ENCODE measurements at places on chromosomes 1 and 21. TPM values are rescaled to one million over a fixed set of nuclear protein-coding genes. Genes with fewer than 3 reads are reported as not detected.

GRCh38 chr1:156515956-156516355 lies 15.4 kb upstream of the MEF2D start:
- H3K27me3 ChIP-seq = no peaks in the 10 kb centered on the region
- H3K4me1 ChIP-seq = no peaks in the 10 kb centered on the region
- no peak overlapping the region for H3K27ac ChIP-seq
- DNase-seq = no peak
- no peak overlapping the region for H3K4me3 ChIP-seq
- no peaks in the 10 kb centered on the region for H3K36me3 ChIP-seq

- no peak overlapping the region for H3K27ac ChIP-seq
- DNase-seq = no peak
- H3K4me1 ChIP-seq = no peaks in the 10 kb centered on the region
- no peaks in the 10 kb centered on the region for H3K27me3 ChIP-seq
- H3K36me3 ChIP-seq = no peaks in the 10 kb centered on the region
These were observed 29.4 kb downstream of the SNX27 start for GRCh38 chr1:151641229-151641628.

DNA sequence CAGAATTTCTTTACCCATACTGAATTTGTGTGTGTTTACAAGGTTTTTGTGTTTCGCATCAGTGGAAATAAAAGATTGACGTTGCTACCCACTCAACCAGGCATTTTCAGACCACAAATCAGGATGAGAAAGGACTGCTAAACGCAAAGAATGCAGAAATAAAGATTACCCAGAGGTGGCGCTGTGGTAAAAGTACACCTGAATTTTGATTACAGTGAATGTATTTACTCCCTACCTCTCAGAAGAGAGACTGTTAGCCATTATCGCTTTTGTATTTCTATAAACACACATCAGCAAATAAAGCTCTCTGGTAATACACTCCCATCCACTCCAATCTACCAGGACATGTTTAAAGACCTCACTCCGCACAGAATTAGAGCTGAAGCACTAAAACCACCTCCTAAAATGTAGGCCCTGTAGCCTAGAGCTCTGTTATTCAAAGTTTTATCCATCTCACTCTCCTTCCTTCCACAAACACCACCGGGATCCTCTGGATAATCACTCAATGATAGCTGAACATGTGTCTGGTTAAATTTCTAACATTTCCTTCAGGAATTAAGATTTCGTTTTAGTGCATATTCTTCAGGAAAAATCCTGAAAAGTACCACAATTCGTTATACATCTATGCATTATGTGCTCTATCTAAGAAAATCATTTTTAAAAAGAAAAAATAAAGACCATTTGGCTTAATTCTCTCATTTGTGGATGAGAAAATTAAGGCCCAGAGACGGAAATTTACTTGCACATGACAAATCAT lies 2.5 kb upstream of the LMO4 start:
- no peaks in the 10 kb centered on the region for H3K27me3 ChIP-seq
- no peaks in the 10 kb centered on the region for H3K36me3 ChIP-seq
- peak; percentile 38 for DNase-seq
- H3K4me1 ChIP-seq = peaks cover 10% of the 10 kb centered on the region

DNA sequence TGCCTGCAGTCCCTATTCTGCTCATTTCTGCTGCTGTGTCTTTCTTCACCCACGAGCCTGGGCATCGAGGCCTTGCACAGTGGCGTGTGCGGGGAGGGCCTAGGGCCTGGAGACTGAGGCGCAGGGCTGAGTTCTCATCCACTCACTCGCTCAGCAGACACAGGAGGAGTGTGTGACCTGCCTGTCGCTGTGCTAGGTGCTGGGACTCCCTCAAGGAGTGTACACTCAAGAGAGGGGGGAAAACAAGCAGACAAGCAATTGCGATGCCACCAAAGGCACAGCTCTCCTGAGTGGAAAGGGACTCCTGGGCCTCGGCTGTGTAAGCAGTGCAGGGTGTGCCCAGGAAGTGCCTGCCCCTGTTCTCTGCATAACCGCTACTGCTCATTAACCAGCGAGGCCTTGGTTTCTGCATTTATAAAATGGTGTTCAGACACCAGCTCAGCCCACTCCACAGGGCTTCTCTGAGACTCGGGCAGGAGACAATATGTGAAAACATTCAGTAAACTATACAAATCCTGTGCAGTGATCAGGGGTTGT lies 4.2 kb downstream of the RD3 start:
- no peak overlapping the region for H3K4me3 ChIP-seq
- no peaks in the 10 kb centered on the region for H3K27me3 ChIP-seq
- no peaks in the 10 kb centered on the region for H3K4me1 ChIP-seq

DNA sequence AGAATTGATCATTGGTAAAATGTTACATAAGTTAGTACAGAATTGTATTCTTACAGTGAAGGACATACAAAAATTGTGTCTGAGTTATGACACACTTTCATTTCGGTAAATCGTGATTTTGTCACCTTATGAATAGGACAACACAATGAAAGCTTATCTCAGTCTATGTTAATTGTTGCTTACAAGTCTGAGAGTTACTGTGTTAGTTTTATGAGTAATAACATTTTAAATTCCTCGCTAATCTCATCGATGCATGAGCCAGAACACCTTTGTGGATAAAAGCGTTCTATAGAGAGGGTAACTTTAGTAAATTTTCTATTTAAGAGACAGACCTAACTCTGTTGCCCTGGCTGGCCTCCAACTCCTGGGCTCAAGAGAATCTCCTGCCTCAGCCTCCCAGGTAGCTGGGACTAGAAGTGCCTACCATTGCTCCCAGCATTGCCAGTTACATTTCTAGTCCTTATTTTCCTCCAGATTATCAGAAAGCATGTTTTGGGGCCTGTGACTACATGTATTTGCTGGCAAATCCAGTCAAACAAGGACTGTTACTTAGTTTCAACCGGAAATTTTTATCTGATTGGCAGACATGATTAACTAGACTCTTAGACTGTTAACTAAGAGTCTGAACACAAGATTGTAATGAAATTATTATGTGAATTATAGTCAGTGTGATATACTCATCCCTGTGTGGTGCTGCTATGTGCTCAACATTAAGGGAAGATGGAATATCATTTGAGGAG lies 3.0 kb downstream of the PRRC2C start:
- H3K36me3 ChIP-seq = peaks cover 3% of the 10 kb centered on the region
- H3K27ac ChIP-seq = no peak overlapping the region
- no peak for DNase-seq
- H3K4me3 ChIP-seq = no peak overlapping the region
- peaks cover 70% of the 10 kb centered on the region for H3K4me1 ChIP-seq
- no peaks in the 10 kb centered on the region for H3K27me3 ChIP-seq

GRCh38 chr1:81050390-81050789 lies 750.3 kb upstream of the ADGRL2 start:
- no peaks in the 10 kb centered on the region for H3K36me3 ChIP-seq
- H3K27ac ChIP-seq = no peak overlapping the region
- no peak for DNase-seq
- no peak overlapping the region for H3K4me3 ChIP-seq
- H3K4me1 ChIP-seq = no peaks in the 10 kb centered on the region
- no peaks in the 10 kb centered on the region for H3K27me3 ChIP-seq

DNA sequence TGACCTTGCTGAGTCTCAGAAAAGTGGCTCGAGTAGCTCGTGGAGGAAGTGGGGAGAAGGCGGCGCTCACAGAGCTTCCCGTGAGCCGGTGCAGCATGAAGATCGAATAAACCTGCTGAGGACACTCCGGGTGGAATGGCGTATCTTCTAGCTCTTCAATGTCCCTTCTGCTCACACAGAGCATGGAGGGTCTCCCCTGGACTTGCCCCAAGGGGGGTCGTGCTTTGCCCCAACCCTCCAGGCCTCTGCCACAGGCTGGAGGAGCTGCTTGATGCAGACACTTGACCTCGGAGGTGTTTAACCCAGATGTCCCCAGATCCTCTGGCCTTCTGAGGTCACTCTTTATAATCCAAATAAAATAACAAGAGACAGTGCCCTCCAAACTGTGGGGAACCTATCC lies 2.2 kb upstream of the KRTAP10-12 start:
- H3K4me1 ChIP-seq = no peaks in the 10 kb centered on the region
- no peak for DNase-seq
- no peaks in the 10 kb centered on the region for H3K36me3 ChIP-seq
- H3K27me3 ChIP-seq = peaks cover 3% of the 10 kb centered on the region

DNA sequence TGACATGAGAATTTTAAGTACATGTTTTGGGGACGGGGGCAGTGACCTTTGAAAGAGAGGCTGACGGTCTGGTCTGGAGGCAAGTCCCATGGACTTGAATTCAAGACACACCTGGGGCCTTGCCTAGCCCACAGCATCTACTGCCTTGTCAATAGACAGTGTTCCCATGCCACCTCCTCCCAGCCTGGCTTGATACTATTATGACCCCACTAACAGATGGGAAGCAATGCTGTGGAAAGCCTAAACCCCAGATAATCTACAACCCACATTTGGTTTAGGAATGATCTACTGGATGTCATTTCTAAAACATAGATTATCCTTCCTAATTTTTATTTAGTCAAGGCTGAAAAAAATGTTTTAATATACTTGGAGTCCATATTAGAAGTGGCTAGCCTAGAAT lies 17.8 kb upstream of the NFASC start:
- no peaks in the 10 kb centered on the region for H3K36me3 ChIP-seq
- H3K27ac ChIP-seq = no peak overlapping the region

- H3K27ac ChIP-seq = no peak overlapping the region
- H3K27me3 ChIP-seq = no peaks in the 10 kb centered on the region
- H3K4me1 ChIP-seq = no peaks in the 10 kb centered on the region
- no peak overlapping the region for H3K4me3 ChIP-seq
- no peak for DNase-seq
These were observed 31.7 kb downstream of the OR13G1 start for GRCh38 chr1:247647864-247648263.

GRCh38 chr1:109942434-109942833 lies 31.8 kb downstream of the CSF1 start:
- H3K4me1 ChIP-seq = no peaks in the 10 kb centered on the region
- H3K27me3 ChIP-seq = peaks cover 2% of the 10 kb centered on the region
- no peak for DNase-seq
- H3K27ac ChIP-seq = peak overlapping the region; percentile 6

DNA sequence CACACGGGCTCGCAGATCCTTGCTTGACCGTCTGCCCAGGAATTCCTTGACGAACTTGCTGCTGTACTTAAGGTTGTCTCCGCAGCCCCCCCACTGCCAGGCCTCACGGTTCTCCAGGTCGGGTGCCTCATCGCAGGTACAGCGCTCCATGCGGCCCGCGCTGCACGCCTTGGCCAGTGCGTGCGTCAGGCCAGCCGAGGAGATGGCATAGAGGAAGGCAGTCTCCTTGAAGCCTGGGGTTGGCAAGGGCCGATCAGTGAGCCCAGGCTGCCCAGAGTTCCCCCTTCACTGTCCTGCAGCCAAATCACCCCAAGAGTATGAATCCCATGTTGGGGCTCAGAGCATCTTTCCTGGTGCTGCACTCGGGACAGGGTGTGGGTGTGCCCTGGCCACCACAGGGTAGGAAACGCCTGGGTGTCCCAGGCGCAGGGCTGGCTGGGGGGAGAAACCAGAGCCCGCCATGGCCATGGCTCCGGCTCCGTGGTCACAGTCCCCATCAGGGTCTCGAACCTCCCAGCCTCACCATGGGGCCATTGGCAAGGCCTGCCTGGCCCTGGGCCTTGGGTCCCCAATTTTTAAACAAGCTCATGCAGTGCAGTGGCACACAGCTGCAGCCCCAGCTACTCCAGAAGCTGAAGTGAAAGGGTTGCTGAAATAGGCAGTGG lies 23.4 kb downstream of the WNT9A start:
- H3K27me3 ChIP-seq = no peaks in the 10 kb centered on the region
- H3K4me3 ChIP-seq = no peak overlapping the region
- no peaks in the 10 kb centered on the region for H3K4me1 ChIP-seq
- no peak overlapping the region for H3K27ac ChIP-seq
- H3K36me3 ChIP-seq = no peaks in the 10 kb centered on the region
- no peak for DNase-seq

GRCh38 chr1:61742620-61743430 lies 545 bp downstream of the PATJ start:
- peaks cover 8% of the 10 kb centered on the region for H3K4me1 ChIP-seq
- no peak for DNase-seq
- no peaks in the 10 kb centered on the region for H3K36me3 ChIP-seq
- no peak overlapping the region for H3K27ac ChIP-seq

DNA sequence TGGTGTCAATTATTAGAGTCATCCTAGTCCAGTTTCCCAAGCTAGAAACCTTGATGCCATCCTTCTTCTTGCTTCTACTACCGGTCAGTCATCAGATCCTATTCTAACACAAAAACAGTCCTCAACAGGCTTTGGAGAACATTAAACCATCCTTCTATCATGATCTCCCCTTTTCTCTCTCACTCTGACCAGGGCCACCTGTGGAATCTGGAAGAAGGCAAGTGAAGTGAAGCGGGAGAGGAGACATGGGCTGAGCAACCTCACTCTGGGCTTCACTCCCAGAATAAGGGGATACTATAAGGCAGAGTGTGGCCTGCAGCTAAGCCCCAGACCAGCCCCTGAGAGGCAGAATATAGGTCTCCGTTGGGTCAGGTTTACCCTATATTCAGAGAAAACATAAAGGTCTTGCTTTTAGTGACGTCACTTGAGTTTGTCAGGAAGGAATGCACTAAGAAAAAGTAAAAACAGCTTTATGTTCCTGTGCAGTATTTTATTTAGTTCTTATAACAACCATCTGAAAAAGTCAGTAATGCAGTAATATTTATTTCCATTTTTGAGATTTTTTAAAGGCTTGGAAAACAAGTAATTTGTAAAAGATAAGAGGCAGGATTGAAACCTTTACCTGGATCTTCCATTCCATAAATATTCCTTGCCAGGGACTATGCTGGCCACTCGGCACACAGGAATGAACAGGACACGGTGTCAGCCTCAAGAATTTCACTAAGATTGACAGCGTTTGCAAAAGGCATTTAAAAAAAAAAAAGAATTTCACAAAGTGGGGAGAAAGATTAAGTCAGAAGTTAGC lies 61.3 kb downstream of the NFASC start:
- H3K36me3 ChIP-seq = no peaks in the 10 kb centered on the region
- peaks cover 9% of the 10 kb centered on the region for H3K27me3 ChIP-seq
- H3K4me1 ChIP-seq = no peaks in the 10 kb centered on the region
- no peak overlapping the region for H3K27ac ChIP-seq
- H3K4me3 ChIP-seq = no peak overlapping the region

- no peaks in the 10 kb centered on the region for H3K27me3 ChIP-seq
- no peak overlapping the region for H3K4me3 ChIP-seq
- no peaks in the 10 kb centered on the region for H3K4me1 ChIP-seq
- no peak overlapping the region for H3K27ac ChIP-seq
- no peak for DNase-seq
These were observed 4.7 kb upstream of the CCDC24 start for GRCh38 chr1:43986712-43987111.

GRCh38 chr1:178544531-178544930 lies 31.6 kb downstream of the TEX35 start:
- no peak overlapping the region for H3K4me3 ChIP-seq
- DNase-seq = no peak
- no peaks in the 10 kb centered on the region for H3K36me3 ChIP-seq
- no peak overlapping the region for H3K27ac ChIP-seq
- no peaks in the 10 kb centered on the region for H3K27me3 ChIP-seq
- H3K4me1 ChIP-seq = peaks cover 11% of the 10 kb centered on the region

Gene ADCY10
- total RNA-seq = 0.09 TPM

Gene FMO2
- not detected for total RNA-seq

Gene GSTM1
- not detected for total RNA-seq

Gene SMPDL3B
- total RNA-seq = 0.27 TPM

Gene GPX7
- 29.9 TPM for total RNA-seq

All from CD8-positive, alpha-beta memory T cell (primary cell).